ENCODE measurements at places on chromosomes 16 and 17.
A peak's percentile ranks its signal among the peaks of the same experiment; 100 is the strongest.

DNA sequence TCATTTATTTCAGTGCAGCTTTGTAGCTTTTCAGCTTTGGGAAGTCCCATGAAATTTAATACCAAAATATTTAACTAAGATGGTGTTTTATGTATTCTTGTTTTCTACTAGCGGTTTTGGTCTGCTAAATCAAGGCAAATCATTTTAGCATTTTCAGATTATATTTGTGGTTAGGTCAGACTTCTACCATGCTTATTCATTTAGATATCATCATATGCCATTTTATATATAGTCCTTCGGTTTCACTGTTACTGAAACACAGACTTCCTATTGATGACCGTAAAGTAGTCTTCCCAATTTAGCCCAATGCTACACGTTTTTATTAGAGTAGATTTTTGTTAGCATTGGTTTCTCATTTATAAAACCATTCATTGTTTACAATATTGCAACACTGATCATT, 5.5 kb downstream of the DYNLRB2 start:
- DNase-seq, result no peak

DNA sequence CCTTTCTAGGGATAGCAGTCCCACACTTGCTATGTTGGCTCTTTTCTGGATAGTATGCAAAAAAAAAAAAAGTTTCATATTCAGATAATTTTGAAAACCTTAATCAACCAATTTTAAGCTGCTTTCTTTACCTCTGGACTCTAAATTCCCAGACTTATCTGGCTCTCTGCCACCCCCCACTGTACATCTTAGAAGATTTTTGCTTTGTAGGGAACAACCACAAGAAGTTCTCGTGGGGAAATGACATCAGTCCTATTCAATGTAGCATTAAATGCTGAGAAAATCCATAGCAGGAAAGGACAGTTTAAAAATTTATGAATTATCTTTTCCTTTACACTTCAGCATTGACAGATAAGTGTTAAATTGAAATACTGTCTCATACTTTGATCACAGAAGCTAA, 562.7 kb upstream of the HSBP1 start:
- DNase-seq, result no peak

GRCh38 chr17:36024106-36024869, 6.5 kb upstream of the CCL23 start:
- DNase-seq, result no peak

- DNase-seq, result peak; percentile 16
Observed at GRCh38 chr16:50153596-50154419, 702 bp downstream of the TENT4B start.

DNA sequence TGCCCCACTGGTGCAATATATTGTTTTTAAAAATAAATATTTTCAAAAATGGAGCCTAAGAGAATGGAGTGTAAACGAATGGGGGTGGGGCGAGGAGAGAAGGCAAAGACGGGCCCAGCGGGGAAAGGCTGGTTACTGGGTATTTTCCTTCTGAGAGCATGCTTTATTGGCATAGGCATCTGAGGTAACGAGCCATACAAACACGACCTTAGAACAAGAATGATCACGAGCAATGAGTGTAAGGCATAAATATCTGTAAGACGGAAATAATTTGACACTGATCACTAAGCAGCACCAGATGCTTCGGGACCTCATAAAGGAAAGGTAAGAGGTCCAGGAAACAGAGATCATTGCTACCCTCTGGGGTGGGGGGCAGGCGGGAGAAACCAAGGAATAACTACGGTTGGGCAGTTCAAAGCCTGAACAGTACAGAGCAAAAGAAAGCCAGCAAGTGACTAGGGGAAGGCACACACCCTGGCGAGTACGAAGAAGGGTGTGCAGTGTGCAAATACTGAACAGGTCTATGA, 959 bp downstream of the SSH2 start:
- peak; percentile 72 for DNase-seq

GRCh38 chr16:30813821-30814189, 26.8 kb upstream of the ZNF629 start:
- no peak for DNase-seq

- DNase-seq, result peak; percentile 18
Observed at GRCh38 chr16:73092236-73092781, 44.4 kb upstream of the ZFHX3 start.

All from kidney (tissue), 22 donors.